Amygdala (tissue), 56 donors: ENCODE measurements at places on chromosomes 4 and X.

- DNase-seq: peak; percentile 59
Observed at GRCh38 chr4:189792924-189793618, 147.6 kb upstream of the FRG1 start.

GRCh38 chr4:25950461-25951389, 36.7 kb downstream of the SMIM20 start:
- DNase-seq: no peak

- no peak for DNase-seq
Observed at GRCh38 chr4:119623025-119623424, 5.6 kb downstream of the PDE5A start.

- no peak for DNase-seq
Observed at GRCh38 chr4:39442998-39443397, 15.7 kb downstream of the RPL9 start.

DNA sequence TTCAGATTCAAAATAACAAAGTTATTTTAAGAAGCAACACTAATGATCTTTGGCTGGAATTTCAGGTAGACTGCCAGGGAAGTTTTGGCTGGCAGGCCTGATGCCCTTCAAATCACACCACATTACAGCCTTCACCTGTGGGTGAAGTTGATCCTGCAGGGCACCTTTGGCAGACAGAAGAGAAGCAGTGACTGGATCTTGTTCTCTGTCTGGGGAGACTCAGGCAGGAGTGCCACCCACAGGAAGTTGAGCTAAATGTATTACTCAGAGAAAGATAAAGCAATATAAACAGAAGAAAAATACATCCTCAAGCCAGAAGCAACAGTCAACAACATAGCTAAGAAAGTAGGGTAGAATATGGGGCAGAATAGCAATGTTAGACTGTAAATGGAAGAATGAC, 12.8 kb upstream of the CFAP299 start:
- no peak for DNase-seq

GRCh38 chr4:24260133-24260715, 324.1 kb downstream of the DHX15 start:
- no peak for DNase-seq

- DNase-seq: no peak
Observed at GRCh38 chr4:8242782-8243560, 26.6 kb upstream of the HTRA3 start.

GRCh38 chr4:55931833-55932232, 16.9 kb upstream of the CEP135 start:
- no peak for DNase-seq

DNA sequence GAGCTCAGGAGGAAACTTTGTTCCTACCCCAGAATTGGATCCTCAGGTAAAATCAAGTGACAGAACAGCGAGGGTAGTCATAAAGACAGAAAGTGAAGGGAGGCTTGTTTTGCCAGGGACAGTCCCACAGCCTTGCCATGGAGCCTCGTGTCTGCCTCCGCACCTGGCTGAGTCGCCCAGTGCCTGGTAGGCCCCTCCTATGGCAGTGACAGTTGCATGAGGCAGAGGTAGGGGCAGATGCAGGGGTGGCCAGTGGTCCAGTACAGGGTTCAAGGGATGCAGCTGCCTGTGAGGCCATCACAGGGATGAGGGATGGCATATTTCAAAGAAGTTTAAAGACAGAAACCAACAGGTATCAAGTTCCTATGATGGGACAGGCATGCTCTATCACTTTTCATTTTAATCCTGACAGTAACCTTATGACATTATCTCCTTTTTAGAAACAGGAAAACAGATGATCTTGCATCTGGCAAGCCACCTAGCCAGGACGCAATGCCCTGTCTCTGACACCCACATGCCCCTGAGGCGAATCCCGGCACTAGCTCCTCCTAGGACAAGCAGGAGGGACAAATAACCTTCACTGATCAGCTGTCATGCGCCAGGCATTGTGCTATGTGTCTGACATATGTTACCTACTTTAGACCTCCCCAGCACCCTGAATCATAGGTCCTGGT, 127.4 kb upstream of the ENPP6 start:
- no peak for DNase-seq

DNA sequence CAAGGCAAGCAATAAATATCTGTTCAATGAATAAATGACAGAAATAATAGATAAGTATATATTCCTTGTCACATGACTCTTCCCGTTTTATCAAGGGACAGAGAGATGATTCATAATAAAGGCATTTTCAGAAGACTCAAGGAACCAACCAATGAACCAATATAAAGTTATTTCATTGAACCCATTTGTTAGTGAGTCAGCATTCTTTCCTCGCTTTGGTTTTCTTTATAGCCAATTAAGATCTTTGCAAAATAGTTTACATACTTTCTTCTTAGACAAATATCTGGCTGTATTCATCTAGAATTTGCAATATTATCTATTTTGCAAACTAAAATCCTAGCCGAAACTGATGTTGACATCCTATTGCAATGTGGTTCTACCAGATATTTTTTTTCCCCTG, 269.4 kb downstream of the IL15 start:
- no peak for DNase-seq

DNA sequence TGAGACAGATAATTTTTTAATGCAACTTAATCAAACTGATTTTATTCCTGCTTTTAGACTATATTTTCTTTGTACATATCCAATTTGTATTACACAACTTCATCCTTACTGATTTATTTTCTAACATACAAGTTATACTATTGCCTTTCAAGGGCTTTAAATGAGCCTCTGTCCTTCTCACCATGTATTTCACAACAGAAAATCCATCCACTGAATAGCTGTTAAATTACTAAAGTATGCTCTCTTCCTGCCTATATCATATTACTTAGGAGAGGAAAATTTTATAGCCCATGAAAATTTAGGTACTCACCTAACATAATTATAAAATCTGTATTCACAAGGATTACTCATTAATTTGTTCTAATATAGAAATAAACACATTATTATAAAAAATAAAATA, 528.6 kb downstream of the ANKRD50 start:
- no peak for DNase-seq

DNA sequence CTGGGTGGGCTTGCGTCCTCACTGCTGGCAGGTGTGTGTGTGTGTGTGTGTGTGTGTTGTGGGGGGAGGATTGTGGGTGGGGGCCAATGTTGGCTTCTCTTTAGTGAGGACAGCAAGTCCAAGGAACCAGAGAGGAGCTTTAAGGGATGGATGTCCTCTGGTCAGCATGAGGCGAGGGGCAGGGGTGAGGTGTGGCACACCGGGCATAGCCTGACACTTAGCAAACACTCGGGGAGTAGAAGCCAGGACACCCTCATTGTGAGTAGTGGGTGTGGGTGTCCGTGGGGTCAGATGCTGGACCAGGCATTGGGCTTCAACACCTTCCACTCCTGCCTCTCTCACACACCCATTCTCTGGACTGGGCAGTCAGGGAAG, 2.8 kb downstream of the SORCS2 start:
- DNase-seq: no peak

- no peak for DNase-seq
Observed at GRCh38 chr4:39597695-39598381, 40.8 kb downstream of the SMIM14 start.

DNA sequence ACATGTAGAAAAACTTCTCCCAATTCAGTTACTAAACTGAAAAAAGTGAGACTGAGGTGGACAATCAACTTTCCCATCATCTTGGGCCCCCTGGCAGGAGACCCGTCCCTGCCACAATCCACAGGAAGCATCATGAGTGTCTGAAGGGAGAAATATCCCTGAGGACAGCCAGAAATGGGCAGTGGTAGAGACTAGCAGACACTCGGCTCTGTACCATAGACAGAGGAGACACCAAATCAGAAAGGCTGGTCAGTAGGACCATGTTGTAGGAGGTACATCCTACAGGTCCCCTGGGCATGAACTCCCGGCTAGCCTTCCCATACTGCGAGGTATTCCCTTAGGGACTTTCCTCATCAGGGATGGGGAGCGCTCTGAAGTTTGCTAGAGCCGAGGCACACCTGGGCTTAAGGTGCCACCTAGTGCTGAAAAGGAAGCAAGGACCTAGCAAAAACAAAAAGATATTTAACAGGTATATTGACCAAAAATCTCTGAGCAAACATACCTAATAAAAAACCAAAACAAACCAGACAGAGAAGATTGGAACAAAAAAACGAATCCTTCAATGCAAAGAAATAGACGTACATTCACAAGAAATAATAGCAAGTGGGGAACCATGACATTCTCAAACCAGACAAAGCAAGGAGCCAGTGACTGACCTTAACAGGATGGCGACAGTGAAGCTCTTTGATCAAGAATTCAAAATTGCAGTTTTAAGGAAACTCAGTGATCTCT, 55.6 kb downstream of the HAUS3 start:
- DNase-seq: no peak

DNA sequence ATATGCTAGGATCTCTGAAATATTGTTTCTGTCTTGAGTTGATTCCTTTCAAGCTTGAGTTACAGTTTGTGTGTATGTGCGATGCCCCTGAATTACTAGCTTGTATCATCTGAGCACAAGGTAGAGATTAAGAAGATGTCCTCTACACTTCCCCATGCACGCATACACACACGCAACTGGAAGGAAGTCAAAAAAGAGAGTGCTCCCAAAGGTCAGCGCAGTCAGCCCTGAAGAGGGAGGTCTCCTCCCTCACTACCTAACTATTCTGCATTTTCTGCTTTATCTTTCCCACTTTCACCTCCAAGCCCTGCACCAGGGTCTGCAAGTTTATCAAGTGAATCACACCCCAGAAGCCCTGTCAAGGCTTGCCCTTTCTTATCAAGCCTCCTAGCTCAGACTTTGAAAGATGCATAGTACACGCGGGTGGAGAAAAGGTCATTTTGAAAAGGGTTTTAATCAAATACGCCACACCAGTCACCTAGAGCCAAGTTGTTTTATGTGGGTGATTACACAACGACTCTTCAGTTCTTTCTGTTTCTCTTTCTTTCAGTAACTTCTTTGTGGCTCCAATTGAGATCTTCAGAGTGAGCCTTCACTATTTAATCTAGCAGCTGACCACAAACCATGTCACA, 127.7 kb downstream of the ASB9 start:
- no peak for DNase-seq
